IMR-90 (cell line): ENCODE measurements at places on chromosomes 3 and 15. TPM values are rescaled to one million over a fixed set of nuclear protein-coding genes. Genes with fewer than 3 reads are reported as not detected.
A peak's percentile ranks its signal among the peaks of the same experiment; 100 is the strongest.

DNA sequence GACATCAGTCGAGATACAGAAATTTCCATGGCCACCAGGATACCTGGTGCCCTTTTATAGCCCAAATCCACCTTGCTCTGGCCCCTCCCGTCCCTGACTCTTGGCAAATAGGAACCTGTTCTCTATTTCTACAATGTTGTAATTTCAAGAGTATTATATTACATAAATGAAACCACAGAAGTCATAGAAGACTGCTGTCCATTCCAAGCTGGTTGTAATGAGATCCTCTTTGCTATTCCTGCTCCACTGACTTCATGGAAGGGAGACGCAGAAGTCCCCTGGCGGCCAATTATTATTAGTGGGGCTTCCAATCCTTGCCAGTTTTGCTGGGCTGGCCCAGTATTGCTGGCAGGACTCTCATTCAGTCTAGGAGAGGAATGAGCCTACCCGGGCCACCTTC is 26.6 kb downstream of the DCP1A start:
- H3K27ac ChIP-seq = no peak overlapping the region
- H3K36me3 ChIP-seq = peaks cover 11% of the 10 kb centered on the region
- no peaks in the 10 kb centered on the region for H3K27me3 ChIP-seq
- peak; percentile 28 for DNase-seq
- H3K4me1 ChIP-seq = peaks cover 10% of the 10 kb centered on the region

- H3K36me3 ChIP-seq = no peaks in the 10 kb centered on the region
- DNase-seq = no peak
- no peaks in the 10 kb centered on the region for H3K4me1 ChIP-seq
- H3K27ac ChIP-seq = no peak overlapping the region
- no peak overlapping the region for H3K4me3 ChIP-seq
Measured at GRCh38 chr15:83658430-83659416, 4.8 kb downstream of the ADAMTSL3 start.

- no peaks in the 10 kb centered on the region for H3K36me3 ChIP-seq
- H3K4me3 ChIP-seq = no peak overlapping the region
- no peaks in the 10 kb centered on the region for H3K27me3 ChIP-seq
- no peak for DNase-seq
- no peak overlapping the region for H3K27ac ChIP-seq
Measured at GRCh38 chr15:31343831-31344230, 17.2 kb downstream of the KLF13 start.

- DNase-seq = no peak
- H3K27me3 ChIP-seq = no peaks in the 10 kb centered on the region
- H3K36me3 ChIP-seq = peaks cover 19% of the 10 kb centered on the region
- peaks cover 6% of the 10 kb centered on the region; the same call in 1 of the 2 replicates for H3K4me1 ChIP-seq
- H3K27ac ChIP-seq = no peak overlapping the region
Measured at GRCh38 chr3:127718916-127719290, 46.2 kb downstream of the ABTB1 start.

DNA sequence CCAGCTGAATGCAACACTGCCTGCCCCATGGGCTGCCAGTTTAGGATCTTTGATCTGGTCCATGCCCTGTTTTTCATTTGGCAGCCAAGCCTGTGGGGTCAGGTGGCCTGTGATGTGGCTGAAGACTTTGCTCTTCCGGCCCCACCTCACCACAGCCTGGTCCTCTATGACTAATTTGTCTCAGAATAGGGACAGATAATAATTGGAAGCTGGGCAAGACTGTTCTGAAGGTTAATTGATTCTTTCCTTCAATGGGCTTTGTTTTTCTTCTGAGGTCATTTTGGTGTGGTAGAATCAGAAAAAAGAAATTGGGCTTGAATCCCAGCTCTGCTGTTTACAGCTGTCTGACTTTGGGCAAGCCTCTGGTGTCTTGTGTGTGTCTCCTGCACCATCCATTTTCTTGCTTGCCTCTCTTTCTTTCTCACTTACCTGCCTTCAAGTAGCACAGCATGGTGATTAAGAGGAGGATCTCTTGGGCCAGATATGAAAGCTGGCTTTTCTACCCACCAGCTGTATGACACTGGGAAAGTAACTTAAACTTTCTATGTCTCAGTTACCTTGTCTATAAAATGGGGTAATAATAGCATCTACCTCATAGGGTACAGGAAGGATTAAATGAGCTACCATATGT is 24.2 kb downstream of the ABHD2 start:
- peaks cover 12% of the 10 kb centered on the region for H3K36me3 ChIP-seq
- peaks cover 18% of the 10 kb centered on the region for H3K4me1 ChIP-seq
- H3K4me3 ChIP-seq = no peak overlapping the region
- peak; percentile 49 for DNase-seq
- no peaks in the 10 kb centered on the region for H3K27me3 ChIP-seq

GRCh38 chr3:157376603-157377300 is 59.9 kb upstream of the PTX3 start:
- H3K27me3 ChIP-seq = no peaks in the 10 kb centered on the region
- no peak overlapping the region for H3K27ac ChIP-seq
- H3K36me3 ChIP-seq = no peaks in the 10 kb centered on the region; the same call in 1 of the 2 replicates
- no peak for DNase-seq
- H3K4me1 ChIP-seq = peaks cover 6% of the 10 kb centered on the region
- H3K4me3 ChIP-seq = no peak overlapping the region

GRCh38 chr3:10026084-10026890 is at the start of gene FANCD2:
FANCD2 (plus strand) TSS chr3:10026437; CDS start chr3:10028658, 2,221 bp downstream.
- peak; percentile 82 for DNase-seq
- H3K27me3 ChIP-seq = no peaks in the 10 kb centered on the region
- peak within 1 kb of the TSS; percentile 85 for H3K4me3 ChIP-seq
- peaks cover 17% of the 10 kb centered on the region for H3K36me3 ChIP-seq
- H3K27ac ChIP-seq = peak within 1 kb of the TSS; percentile 80
- peaks cover 12% of the 10 kb centered on the region for H3K4me1 ChIP-seq

DNA sequence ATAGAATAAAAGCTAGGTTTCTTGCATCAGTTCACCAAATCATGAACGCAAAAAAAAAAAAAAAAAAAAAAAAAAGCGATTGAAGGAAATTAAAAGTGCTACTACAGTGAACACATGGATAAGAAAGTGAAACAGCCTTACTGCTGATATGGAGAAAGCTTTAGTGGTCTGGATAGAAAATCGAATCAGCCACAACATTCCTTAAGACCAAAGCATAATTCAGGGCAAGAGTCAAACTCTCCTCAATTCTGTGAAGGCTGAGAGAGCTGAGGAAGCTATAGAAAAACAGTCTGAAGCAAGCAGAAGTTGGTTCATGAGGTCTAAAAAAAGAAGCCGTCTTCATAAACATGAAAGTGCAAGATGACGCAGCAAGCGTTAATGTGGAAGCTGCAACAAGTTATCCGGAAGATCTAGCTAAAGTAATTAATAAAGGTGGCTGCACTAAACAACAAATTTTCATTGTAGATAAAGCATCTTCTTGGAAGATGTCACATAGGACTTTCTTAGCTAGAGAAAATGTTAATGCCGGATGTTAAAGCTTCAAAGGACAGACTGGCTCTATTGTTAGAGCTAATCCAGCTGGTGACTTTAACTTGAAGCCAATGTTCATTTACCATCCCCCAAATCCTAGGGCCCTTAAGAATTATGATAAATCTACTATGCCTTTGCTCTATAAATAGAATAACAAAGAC is 19.2 kb downstream of the P3H2 start:
- DNase-seq = peak; percentile 83
- no peaks in the 10 kb centered on the region for H3K27me3 ChIP-seq
- peaks cover 6% of the 10 kb centered on the region for H3K4me1 ChIP-seq
- no peaks in the 10 kb centered on the region for H3K36me3 ChIP-seq

DNA sequence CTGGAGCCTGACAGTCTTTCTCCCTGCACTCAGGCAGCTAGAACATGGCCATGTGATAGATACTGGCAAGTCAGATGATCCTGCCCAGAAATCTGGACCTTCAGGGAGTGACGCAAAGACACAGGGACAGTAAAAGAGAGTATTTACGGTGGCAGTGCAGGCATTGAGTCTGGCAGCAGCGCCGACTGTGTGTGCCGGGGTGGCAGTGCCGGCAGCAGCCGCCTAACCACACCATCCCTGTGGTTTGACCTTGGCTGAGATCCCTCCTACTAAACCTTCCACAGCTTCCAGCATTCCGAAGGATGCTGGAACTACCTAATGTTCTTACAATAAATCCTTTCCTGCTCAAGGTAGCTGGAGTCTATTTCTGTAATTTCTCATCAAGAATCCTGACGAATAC is 4.6 kb upstream of the TSPAN3 start:
- no peak for DNase-seq
- peaks cover 5% of the 10 kb centered on the region for H3K27me3 ChIP-seq
- H3K4me3 ChIP-seq = no peak overlapping the region
- H3K27ac ChIP-seq = no peak overlapping the region
- no peaks in the 10 kb centered on the region for H3K36me3 ChIP-seq
- H3K4me1 ChIP-seq = no peaks in the 10 kb centered on the region; the same call in 1 of the 2 replicates

DNA sequence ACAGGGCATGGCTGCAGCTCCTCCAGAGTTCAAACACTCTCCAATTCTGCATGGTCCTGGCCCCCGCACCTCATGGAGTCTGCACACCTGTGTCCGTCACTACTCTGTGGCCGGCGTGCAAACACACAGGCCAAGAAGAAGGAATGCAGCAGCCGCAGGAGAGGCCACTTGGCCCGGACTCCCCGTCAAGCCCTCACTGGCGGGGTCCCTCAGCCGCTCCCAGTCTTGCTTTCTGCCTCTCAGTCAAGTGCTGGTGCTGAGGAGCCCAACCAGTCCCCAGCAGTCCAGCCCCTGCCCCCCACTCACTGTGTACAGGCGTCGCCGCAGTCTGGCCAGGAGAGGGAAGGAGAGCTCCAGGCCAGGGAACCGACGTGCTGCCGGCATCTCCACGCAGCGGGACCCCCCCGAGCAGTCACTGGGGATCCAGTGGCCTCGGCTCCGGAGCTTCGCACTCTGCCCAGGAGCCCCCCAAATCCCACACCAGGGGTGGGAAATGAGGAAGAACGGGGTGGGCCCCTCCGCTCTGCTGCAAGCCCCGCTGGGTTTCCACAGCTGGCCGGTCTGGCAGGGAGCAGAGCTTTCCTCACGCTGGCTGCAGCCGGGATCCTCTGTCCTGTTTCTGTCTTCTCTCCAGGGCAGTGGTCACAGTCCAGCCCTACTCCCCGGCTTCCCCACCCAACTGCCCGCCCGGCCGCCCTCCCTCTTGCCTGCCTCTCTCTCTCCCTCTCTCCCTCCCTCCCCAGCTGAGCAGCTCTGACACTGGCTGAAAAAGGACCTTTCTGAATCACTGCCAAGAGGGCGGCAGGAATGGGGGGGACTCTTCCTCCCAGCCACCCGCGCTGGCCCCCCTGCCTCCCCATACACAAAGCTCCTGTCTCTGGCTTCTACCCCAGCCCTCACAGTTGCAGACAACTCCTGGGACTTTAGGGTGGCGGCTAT is 16.0 kb downstream of the TNK2 start:
- H3K36me3 ChIP-seq = peaks cover 8% of the 10 kb centered on the region; the same call in 1 of the 2 replicates
- peak overlapping the region; percentile 30 for H3K27ac ChIP-seq
- peak; percentile 71 for DNase-seq

GRCh38 chr3:180656406-180656805 is 22.9 kb downstream of the CCDC39 start:
- no peaks in the 10 kb centered on the region for H3K27me3 ChIP-seq
- no peak overlapping the region for H3K4me3 ChIP-seq
- no peaks in the 10 kb centered on the region for H3K36me3 ChIP-seq
- no peak for DNase-seq
- no peaks in the 10 kb centered on the region for H3K4me1 ChIP-seq

- H3K4me3 ChIP-seq = no peak overlapping the region
- H3K4me1 ChIP-seq = peaks cover 5% of the 10 kb centered on the region
- no peak for DNase-seq
- H3K27me3 ChIP-seq = no peaks in the 10 kb centered on the region
- no peak overlapping the region for H3K27ac ChIP-seq
Measured at GRCh38 chr3:128287216-128287615, 133.9 kb downstream of the EEFSEC start.

- H3K4me1 ChIP-seq = no peaks in the 10 kb centered on the region; the same call in 1 of the 2 replicates
- H3K27ac ChIP-seq = peak within 1 kb of the TSS; percentile 65
- DNase-seq = peak; percentile 92
- no peaks in the 10 kb centered on the region for H3K27me3 ChIP-seq
- peaks cover 25% of the 10 kb centered on the region for H3K36me3 ChIP-seq
Measured at GRCh38 chr3:44648564-44649229, at the start of gene ZNF35. ZNF35 (plus strand) TSS chr3:44648732; CDS start chr3:44651068, 2,336 bp downstream.

- no peak for DNase-seq
- no peaks in the 10 kb centered on the region for H3K36me3 ChIP-seq
- H3K27ac ChIP-seq = peak overlapping the region; percentile 42
- H3K4me3 ChIP-seq = no peak overlapping the region
- peaks cover 10% of the 10 kb centered on the region for H3K4me1 ChIP-seq
- H3K27me3 ChIP-seq = no peaks in the 10 kb centered on the region
Measured at GRCh38 chr3:72309661-72310418, 524.9 kb upstream of the PROK2 start.

- no peaks in the 10 kb centered on the region; the same call in 1 of the 2 replicates for H3K4me1 ChIP-seq
- DNase-seq = peak; percentile 48
- H3K36me3 ChIP-seq = no peaks in the 10 kb centered on the region
- H3K27ac ChIP-seq = no peak overlapping the region
Measured at GRCh38 chr15:78950902-78951840, 6.3 kb upstream of the CTSH start.

DNA sequence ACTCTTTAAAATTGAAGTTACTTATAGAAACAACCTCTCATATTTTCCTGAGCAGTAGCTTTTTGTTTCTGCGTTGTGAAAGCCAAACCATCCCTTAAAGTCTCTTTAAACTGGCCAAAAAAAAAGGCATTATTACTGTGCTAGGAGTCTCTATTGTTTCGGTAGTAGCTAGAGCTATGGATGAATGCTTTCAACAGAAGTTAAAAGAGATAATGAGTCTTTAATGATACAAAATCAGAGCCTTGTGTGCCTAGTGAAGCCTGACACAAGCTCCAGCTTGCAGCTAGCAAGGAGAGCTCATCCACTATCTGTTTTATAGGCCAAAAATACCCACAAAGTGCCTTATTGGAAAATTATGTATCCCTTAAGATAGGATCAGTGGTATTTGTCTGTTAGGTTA is 360.4 kb upstream of the CDIN1 start:
- no peak overlapping the region for H3K27ac ChIP-seq
- DNase-seq = no peak
- no peaks in the 10 kb centered on the region for H3K4me1 ChIP-seq
- H3K4me3 ChIP-seq = no peak overlapping the region
- no peaks in the 10 kb centered on the region for H3K27me3 ChIP-seq
- H3K36me3 ChIP-seq = no peaks in the 10 kb centered on the region

- H3K4me1 ChIP-seq = peaks cover 10% of the 10 kb centered on the region
- H3K27ac ChIP-seq = peak overlapping the region; percentile 55
- DNase-seq = no peak
- H3K36me3 ChIP-seq = peaks cover 2% of the 10 kb centered on the region; the same call in 1 of the 2 replicates
- H3K27me3 ChIP-seq = no peaks in the 10 kb centered on the region
Measured at GRCh38 chr3:149588909-149589308, 68.9 kb downstream of the WWTR1 start.

GRCh38 chr3:151225040-151225975 is 22.3 kb upstream of the GPR171 start:
- H3K36me3 ChIP-seq = no peaks in the 10 kb centered on the region
- no peak for DNase-seq
- H3K27me3 ChIP-seq = no peaks in the 10 kb centered on the region
- H3K4me3 ChIP-seq = no peak overlapping the region
- no peak overlapping the region for H3K27ac ChIP-seq
- H3K4me1 ChIP-seq = peaks cover 21% of the 10 kb centered on the region

GRCh38 chr3:29186131-29186599 is 94.7 kb upstream of the RBMS3 start:
- H3K4me1 ChIP-seq = peaks cover 16% of the 10 kb centered on the region
- H3K4me3 ChIP-seq = no peak overlapping the region
- no peaks in the 10 kb centered on the region for H3K27me3 ChIP-seq

The CX3CR1 gene
- not detected in 2 replicates for total RNA-seq

The GAP43 gene
- total RNA-seq = 0.36 and 0.56 TPM in 2 replicates

The LSMEM2 gene
- total RNA-seq = under 0.01 TPM in 2 replicates

The ITIH4 gene
- 0.28 and 0.36 TPM in 2 replicates for total RNA-seq

The MUSTN1 gene
- not detected in 2 replicates for total RNA-seq

The GOLGA6D gene
- not detected in 2 replicates for total RNA-seq
